Stimulated activated naive CD8-positive, alpha-beta T cell treated with anti-CD3 and anti-CD28 coated beads, Interleukin-15, amount 100 ng/mL, for 72 hours (primary cell): ENCODE measurements at places on chromosomes 3 and 15.

GRCh38 chr15:40563426-40563825, 1.4 kb downstream of the CCDC32 start:
- no peak for DNase-seq

DNA sequence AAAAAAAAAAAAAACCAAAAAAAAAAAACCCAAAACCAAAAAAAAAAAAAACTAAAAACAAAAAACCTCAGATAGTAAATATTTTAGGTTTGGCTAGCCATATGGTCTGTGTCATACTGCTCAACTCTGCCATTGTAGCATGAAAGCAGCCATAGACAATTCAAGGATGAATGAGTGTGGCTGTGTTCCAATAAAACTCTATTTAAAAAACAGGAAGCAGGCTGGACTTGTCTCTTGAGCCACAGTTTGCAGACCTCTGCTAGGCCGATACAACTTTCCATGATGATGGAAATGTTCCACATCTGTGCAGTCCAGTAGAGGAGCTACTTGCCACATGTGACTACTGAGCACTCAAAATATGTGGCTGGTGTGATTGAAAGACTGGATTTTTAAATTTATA, 11.1 kb downstream of the EFCAB12 start:
- no peak for DNase-seq

DNA sequence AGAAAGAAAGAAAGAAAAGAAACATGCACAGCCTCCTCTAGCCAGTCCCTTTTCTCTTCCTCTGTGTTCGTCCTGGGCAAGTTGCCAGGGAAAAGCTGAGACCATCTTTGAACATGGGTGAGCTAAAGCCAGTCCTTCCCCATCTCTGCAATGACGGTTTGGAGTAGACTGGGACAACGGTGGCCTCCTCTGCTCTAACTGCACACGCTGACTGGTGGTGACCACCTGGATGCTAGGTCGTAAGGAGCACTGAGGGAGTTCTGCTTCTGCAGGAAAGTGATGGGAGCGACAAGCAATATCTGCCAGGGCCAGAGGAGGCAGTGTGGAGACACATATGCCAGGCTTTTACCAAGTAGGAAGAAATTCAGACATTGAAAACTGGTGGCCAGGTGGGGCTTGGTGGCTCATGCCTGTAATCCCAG, 111.7 kb downstream of the NUP210 start:
- no peak for DNase-seq

- DNase-seq = no peak
Measured at GRCh38 chr3:73437828-73438227, 186.9 kb downstream of the PDZRN3 start.

GRCh38 chr15:101615986-101616848, 36.0 kb downstream of the TM2D3 start:
- DNase-seq = no peak

DNA sequence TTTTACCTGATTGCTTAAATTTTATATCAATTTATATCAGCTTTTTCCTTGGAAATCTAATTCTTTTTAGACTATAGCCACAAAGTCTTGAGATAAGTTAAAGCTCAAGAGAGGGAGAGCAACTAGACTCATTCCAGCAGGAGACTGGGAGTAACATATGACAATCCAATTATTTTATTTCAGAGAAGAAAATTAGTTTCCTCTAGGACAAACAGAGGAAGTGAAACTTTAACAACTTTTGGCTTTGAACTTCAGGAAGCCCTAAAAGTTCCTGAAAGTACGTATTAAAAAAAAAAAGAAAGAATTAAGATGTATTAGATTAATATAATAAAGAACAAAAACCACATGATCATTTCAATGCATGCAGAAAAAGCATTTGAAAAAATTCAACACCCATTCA, 13.9 kb upstream of the UBE2E2 start:
- no peak for DNase-seq

DNA sequence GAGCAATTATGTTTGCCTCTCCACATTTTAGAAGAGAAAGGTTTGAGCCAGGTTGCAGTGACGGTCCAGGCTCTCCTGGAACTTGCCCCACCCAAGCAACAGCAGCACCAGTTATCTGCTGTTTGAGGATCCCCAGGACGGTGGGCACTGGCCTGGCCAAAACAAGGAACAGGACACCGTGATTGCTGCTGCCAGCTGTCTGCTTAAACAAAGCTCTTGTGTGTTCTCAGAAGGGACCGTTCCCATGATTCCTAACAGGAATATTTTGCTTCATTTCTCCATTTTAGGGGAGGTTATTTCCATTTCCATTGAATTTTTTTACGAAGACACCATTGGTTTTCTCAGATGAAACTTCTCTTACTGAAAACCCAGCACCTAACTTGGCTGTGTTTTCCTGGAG, 66.4 kb upstream of the RPL35A start:
- no peak for DNase-seq

DNA sequence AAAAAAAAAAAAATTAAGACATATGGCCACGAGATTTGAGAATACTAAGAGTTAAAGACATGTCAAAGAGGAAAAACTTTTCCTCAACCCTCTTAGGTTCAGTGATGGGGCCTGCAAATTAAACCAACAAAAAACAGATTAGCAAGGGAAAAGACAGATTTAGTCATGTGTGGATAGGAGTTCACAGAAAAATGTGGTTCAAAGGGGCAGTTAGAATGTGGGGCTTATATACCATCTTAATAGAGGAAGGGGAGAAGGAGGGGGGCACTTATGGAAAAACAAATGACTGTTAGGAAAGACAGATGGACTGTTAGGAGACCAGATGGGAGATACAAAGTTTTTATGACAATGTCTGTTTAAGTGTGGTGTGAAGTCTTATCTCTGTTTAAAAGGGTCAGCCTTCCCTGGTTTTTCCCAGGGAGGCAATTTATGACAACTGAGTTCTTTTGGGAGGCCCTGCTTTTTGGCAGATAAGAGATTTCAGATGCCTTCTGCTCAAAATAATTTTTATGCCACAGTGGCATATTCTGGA, 68.7 kb upstream of the FURIN start:
- DNase-seq = no peak

DNA sequence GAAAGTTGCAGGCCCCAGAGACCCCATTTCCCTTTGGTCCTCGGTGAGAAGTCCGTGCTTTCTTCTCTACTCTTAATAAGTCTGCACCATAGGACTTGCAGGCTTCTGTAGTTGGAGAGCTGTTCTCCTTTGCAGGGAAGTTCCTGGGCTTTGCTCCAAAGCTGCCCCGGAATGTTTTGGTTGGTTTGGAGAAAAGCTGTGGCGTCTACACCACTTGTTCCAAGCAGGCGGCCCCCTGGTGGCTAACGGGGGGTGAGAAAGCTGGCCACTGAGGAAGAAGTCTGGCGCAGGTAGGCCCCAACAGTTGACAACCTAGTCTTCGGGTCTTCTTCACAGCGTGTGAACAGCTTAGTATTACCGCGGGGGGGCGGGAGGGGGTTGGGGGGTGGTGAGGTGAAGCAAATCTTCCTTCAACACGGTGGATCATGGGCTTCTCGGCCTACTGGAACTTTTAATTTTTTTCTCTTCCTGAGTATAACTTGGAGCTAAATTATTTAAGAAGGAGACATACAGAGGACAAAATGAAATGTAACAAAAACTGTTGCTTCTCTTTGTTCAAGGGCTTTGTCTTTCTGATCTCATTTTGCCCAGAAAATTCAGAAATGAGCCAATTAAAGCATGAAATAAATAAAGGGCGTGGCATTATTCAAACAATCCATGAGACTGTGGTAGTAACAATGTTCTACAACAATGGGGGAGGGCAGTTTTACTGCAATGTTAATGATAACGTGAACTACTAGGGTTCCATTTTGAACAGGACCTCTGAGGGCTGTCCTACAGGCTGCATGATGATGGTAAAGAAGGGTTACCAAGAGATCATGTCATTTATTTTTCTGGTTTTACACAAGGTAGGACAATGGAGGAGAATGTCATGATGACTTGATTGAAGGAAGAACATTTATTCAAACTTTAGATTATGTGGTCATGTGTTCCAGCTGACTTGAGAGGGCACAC, 2.2 kb upstream of the THRB start:
- DNase-seq = no peak

- no peak for DNase-seq
Measured at GRCh38 chr15:77563623-77564156, 69.0 kb downstream of the LINGO1 start.

GRCh38 chr3:190524942-190525341, 11.1 kb downstream of the IL1RAP start:
- no peak for DNase-seq

GRCh38 chr15:49190586-49190985, 20.5 kb downstream of the GALK2 start:
- no peak for DNase-seq

- no peak for DNase-seq
Measured at GRCh38 chr15:70114221-70114620, 16.5 kb upstream of the TLE3 start.

- DNase-seq = no peak
Measured at GRCh38 chr3:119403201-119403600, 60.2 kb downstream of the TMEM39A start.

GRCh38 chr3:54046641-54047214, 75.6 kb upstream of the CACNA2D3 start:
- no peak for DNase-seq

GRCh38 chr3:47954567-47954966, 61.6 kb downstream of the MAP4 start:
- no peak for DNase-seq

DNA sequence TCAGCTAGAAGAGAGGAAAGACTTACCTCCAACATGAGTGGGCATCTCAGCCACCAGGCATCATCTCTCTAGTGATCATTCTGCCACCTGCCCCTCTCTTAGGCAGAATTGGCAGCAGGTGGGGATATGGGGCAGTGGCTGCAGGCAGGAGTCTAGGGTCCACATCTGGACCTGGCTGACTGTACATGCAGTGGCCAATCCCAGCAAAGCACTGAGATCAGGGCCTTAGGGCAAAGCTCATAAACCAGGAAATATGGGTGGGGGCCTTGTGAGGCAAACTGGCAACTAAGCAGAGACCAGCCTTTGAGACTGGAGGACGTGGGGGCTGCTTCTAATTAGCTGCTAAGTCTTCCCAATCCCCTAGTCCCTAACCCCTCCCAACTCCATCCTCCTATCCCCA, 12.9 kb downstream of the POMGNT2 start:
- DNase-seq = no peak

- no peak for DNase-seq
Measured at GRCh38 chr15:32222716-32223115, 180.4 kb downstream of the GOLGA8K start.

DNA sequence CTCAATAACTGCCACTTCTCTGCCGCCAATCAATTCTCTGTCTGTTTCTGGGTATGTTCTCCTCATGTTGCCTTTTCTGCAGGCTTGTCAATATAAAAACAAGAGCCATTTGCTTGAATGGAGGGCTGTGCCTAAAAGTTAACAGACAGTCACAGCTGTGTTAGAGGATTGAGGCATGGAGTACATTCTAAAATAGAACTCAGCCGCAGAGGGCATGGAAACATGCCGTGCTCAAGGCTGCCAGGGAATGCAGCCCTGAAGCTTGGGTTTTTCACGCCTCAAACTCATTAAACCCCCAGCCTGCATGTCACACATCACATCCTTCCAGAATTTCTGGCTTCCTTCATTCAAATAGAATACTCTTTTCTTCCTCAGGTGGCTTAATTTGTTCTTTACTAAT, 166.6 kb downstream of the TPRG1 start:
- no peak for DNase-seq

- DNase-seq = no peak
Measured at GRCh38 chr15:85649372-85649771, 145.4 kb downstream of the KLHL25 start.

DNA sequence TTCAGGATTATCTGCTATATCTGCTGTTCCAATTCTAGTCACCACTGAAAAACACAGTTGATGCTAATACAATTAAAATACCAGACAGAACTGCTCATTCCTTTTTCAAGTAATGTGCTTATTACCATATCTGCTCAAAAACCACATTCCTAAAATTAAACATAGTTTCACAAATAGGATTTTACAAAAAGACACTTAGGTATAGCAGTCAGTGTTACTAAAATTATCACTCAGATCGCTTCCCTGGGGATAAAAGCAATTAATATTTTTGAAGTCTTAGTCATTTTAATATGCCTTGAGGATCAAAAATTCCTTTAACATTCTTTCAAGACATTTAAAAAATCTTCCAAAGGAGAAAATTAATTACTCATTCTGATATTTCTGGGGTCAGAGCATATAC, 71.5 kb downstream of the RAD18 start:
- no peak for DNase-seq

- no peak for DNase-seq
Measured at GRCh38 chr15:31476236-31476810, 149.7 kb downstream of the KLF13 start.

GRCh38 chr15:82081914-82082762, 36.3 kb upstream of the MEX3B start:
- no peak for DNase-seq

DNA sequence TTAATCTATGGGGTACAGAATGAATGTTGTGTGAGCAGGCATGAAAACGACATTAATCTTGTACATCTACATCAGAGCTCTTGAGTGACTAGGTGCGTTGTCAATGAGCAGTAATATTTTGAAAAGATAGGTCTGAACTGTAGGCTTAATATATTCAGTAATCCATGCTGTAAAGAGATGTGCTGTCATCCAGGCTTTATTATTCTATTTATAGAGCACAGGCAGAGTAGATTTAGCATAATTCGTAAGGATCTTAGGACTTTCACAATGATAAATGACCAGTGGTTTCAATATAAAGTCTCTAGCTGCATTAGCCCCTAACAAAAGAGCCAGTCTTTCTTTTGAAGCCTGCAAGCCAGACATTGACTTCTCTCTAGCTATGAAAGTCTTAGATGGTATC, 43.0 kb downstream of the NLGN1 start:
- no peak for DNase-seq

DNA sequence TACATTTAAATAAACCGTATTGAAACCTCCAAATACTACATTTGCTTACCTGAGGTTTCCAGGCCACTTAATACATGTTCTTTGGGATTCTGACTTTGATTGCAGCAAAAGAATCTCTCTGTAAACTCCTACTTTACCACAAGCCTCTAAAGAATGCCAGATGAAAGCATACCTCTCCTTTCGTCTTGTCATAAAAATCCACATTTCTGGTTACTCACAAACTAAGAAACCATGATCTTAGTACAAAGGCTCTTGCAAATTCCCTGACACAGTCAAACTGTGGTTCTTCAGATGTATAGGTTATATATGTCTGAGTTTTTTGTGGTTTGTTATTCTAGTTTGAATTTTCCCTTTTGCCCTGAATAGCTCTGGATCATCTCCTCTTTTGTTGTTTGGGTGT, 188.4 kb downstream of the RAP2B start:
- DNase-seq = no peak

GRCh38 chr3:175304404-175304803, 445.3 kb downstream of the NAALADL2 start:
- no peak for DNase-seq

DNA sequence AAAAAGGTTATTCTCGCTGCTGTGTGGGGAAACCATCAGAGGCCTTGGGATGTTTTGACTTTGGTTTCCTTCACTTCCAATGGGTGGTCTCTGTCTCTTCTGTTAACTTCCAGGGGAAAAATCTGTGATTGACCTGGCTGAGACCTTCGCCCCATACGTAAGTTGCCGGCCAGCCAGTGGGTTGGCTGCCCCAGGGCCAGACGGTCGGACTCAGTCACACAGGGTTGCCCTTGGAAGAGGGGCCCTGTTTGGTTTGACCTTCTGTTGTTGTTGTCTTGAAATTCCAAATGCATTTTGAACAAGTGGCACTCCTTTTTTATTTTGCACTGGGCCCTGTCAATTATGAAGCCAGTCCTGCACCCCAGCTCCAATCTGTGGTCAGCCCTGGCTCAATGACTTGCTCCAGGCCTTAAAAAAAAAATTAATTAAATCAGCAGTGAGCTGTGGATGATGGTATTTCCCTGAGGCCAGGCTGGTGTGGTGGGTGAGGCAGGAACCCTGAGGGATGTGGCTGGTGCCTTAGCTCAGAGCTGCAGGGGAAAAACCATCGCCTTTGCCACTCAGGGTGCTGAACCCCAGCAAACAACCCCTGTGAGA, 4.5 kb downstream of the FAM107A start:
- DNase-seq = no peak
